PC-3 (cell line): ENCODE measurements at places on chromosomes 1 and 21.

- DNase-seq = no peak
These were observed 165.5 kb upstream of the KCNJ6 start for GRCh38 chr21:38081708-38082107.

- peak; percentile 77 for DNase-seq
These were observed 195.7 kb downstream of the ROR1 start for GRCh38 chr1:63969441-63969901.

GRCh38 chr1:228308085-228308601 is 98.5 kb downstream of the TRIM11 start:
- DNase-seq = no peak

- DNase-seq = no peak
These were observed 42.1 kb upstream of the CASZ1 start for GRCh38 chr1:10838541-10838940.

- no peak for DNase-seq
These were observed 271.8 kb downstream of the MATN1 start for GRCh38 chr1:30451532-30452125.

GRCh38 chr1:236240675-236241074 is 41.1 kb downstream of the ERO1B start:
- no peak for DNase-seq

GRCh38 chr1:4161366-4162006 is 261.4 kb upstream of the C1orf174 start:
- no peak for DNase-seq

DNA sequence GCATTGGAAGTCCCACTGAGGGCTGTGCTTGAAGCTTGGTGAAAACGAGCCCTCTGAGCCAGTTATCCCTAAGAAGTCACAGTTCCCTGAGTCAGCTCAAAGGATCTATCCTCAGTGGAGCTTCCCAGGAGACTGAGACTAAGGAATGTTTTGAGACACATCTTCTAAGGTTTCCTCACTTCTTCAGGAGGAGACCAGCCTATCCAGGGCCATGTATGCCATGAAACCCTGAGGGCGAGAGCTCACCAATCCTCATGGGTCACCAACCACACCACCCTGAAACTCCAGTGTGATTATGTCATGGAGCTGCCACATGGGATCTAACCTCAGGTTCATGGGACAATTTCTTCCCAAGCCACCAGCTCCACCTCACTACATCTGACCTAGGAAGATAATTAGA is 7.6 kb upstream of the TIE1 start:
- DNase-seq = no peak

DNA sequence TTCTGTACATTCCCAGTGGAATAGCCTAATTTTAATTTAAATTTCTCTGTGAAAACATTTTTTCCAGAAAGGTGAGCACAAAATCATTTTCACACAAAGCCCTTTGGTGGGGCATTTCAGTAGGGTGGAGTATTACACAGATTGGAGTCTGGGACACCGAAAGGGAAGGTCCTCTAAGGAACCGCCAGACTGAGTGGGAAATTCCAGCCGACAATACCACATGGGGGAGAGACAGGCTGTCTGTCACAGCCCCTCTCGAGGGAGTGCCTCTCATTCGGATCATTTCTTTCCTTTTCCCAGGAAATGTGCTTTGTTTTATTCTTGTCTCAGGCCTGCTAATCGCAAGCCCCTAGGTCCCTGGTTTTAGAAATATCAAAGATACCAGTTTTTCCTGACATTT is 150.6 kb upstream of the HOOK1 start:
- DNase-seq = no peak

- peak; percentile 70 for DNase-seq
These were observed 130.8 kb downstream of the HMCN1 start for GRCh38 chr1:185864889-185865517.
